ENCODE measurements at places on chromosomes 16 and 17.

- no peak for DNase-seq
These were observed 12.0 kb downstream of the LITAFD start for GRCh38 chr16:8893976-8894690.

DNA sequence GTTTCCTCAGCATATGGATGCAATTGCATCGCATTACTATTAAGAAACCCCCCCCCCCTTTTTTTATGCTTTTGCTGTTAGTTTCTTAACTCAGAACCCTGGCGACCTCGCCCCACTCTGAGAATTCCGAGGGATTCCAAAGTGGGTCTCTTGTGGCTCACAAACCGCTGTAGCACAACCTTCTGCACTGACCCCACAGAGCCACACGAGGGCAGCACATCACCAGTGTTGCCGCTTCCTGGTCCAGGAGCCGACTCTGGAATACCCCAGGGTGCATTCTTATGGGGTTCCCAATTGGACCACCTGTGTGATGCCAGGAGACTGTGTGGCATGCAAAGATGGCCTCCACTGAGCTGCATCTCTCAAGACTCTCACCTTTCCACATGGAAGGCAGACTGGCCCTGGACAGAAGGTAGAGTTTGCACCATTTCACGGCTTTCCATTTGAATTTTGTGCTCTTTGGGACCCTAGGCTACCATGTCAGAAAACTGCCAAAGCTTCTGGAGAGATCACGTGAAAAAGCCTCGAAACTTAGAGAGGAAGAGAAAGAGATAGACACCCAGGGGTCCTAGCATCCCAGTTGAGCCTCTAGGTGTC, 432.7 kb upstream of the ASIC2 start:
- DNase-seq = peak; percentile 12

DNA sequence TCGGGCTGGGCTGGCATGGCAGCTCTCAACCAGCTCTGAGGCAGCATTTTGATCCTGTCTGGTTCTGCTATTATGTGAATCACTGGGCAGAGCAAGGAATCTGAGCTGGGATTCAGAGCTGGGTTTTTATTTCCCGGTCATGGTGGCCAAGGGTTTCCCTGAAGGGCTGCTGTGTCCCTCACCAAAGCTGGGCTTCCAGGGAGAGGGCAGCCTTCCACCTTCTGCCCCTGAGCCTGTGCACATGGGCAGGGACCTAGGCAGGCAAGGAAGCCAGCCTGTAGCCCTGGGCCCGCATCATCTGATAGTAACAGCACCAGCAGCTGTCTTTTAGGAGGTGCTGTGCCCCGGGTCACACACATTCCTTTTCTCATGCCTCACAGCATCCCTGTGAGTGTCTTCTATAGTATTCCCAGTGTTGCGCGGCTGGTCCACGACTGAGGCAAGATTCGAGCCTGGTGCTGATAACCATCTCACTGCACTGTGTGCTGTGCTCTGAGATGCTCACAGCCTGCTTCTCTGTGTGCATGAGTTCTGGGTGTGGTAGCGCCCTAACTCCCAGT, 85.3 kb upstream of the PLCG2 start:
- no peak for DNase-seq

DNA sequence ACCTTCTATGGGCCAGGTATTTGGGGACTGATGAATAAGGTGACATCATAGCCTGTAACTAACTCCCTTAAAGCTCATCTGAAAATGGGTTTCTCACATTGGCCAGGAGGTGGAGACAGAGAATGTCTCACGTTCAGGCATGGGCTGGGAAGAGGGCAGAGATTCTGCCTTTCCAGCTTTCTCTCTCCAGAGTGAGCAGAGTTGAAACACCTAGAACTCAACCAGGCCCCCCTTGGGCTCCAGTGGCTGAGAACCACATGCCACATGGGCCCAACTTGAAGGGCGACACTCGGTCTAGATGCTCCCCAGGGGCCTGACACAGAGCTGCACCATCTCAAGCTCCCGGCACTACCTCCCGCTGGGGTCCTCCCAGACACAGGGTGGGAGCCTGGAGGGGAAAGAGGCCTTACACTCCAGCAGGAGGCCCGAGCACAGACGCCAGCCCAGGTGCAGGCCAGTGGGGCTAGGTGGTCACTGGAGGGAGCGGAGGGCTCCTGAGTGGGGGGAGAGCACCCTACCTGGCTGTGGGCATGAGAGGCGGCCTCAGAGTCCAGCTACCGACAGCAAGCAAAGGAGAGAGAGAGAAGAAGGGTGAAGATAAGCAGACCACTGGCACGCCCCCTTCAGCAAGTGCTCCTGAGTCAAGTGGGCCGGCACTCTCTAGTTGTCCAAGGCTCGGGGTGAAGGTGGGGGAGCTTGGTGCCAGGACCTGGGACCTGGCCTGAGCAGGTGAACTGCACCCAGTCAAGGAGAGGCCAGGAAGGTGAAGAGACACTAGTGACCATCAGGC, 55.9 kb downstream of the MYO18A start:
- peak; percentile 80 for DNase-seq

GRCh38 chr16:86249631-86250030, 260.7 kb upstream of the FOXF1 start:
- no peak for DNase-seq

- DNase-seq = no peak
These were observed 17.5 kb upstream of the FBXO47 start for GRCh38 chr17:38984666-38985065.

Measured in fibroblast of villous mesenchyme (primary cell).